ENCODE measurements at places on chromosomes 11 and 22.
A peak's percentile ranks its signal among the peaks of the same experiment; 100 is the strongest.

DNA sequence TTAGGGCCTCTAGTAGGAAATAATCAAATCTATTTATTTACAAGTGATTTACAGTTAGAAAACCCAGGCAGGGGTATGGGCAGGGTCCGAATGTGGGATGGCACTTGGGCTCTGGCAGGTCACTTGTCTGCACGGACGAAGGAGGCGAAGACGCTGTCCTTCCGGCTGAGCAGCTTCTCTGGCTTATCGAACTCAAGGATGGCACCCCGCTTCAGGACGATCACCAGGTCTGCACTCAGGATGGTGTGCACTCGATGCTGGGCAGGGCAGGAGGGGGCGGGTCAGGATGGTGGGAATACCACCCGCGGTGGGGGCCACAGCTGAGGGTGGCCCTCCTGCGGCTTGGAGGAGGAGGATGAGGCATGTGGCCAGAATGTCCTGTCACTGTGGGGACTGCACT, 4.4 kb upstream of the KCNJ11 start:
- DNase-seq, result no peak

- peak; percentile 60 for DNase-seq
Measured at GRCh38 chr11:61701242-61701886, 21.2 kb downstream of the DAGLA start.

DNA sequence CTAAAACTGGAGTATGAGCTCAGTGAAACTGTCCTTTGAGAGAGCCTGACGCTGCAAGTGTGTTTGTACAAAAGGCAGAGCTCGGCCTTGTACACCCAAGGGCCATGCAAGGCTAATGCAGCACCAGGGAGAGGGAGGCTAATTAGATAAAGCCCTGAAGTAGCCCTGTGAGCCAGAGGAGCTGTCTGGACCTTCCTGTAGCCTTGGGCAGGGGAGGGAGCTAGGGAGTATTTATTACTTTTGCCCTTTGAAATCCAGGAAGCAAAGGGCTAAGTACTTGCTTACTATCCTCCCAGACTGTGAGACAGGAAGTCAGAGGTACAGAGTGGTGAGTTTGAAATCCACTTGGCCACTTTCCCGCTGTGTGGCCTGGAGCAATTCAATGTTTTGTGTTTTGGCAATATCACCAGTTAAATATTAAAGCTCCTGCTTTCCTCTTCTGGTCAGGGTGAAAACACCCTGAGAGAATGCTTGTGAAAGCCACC, 10.2 kb upstream of the LDHA start:
- DNase-seq, result peak; percentile 17

GRCh38 chr11:798093-798713, at the start of gene SLC25A22:
SLC25A22 (minus strand) TSS chr11:798281; CDS start chr11:795006, 3,275 bp downstream.
- DNase-seq, result peak; percentile 69

DNA sequence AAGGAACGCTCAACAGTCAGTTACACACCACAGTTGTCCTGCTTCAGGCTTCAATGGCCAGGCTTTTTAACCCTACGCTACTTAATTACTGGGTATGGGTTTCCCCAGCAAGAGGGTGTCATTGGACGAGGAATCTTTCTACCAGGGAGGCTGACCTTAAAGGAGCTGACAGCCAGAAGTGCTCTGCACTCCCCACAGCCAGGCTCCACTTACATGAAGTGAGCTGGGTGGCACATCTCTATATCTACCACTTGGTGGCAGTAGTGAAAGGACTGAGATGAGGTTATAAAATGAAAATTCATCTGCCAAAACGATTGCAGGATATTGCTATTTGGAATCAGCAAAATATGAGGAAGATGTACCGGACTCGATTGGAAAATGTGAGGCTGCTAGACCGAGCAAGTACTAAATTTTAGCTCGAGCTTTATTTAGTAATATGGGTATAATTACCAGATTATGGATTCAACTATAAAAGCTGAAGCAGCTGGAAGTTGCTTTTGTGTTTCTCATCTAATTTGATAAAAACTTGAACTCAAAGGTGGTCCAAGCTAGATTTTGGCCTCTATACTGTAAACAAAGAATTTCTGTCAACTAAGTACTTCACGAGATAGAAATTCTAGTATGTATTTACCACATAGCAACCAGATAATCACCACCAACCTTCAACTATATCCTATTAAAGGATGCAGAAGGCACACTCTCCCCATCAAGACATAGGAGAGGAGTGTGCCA, 53.9 kb upstream of the CEP126 start:
- DNase-seq, result peak; percentile 55

DNA sequence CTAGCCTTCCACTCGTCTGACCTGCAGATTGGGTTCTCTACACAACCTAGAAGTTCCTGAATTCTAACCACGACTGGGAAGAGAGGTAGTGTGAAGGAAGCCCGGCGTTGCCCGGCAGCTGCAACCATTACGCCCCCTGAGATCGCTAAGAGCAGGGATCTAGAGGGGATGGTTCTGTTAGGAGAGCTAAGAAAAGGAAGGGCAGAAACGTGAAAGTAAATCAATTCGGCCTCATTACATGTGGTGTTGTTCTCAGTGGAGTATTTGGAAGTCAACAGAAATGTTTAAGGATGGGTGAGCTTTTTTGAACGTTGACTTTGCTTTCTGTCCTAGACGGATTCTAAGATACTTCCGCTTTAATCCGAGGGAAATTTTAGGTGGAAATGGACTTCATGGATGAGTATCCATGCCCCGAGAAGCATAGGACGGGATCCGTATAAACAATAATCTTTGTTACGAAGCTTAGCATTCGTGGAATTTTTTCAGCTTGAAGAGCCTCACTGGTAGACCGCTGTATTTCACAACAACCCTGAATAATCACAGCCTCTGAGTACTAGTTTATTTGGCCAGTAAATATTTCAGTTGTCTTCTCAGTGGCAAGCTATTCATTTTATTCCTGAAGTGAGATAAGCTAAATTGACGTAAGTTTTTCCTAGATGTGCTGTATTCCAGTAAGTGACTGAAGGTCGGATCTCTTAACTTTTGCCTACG, 629 bp downstream of the ATP5MG start:
- no peak for DNase-seq

GRCh38 chr22:49770547-49771265, 57.0 kb downstream of the BRD1 start:
- no peak for DNase-seq

DNA sequence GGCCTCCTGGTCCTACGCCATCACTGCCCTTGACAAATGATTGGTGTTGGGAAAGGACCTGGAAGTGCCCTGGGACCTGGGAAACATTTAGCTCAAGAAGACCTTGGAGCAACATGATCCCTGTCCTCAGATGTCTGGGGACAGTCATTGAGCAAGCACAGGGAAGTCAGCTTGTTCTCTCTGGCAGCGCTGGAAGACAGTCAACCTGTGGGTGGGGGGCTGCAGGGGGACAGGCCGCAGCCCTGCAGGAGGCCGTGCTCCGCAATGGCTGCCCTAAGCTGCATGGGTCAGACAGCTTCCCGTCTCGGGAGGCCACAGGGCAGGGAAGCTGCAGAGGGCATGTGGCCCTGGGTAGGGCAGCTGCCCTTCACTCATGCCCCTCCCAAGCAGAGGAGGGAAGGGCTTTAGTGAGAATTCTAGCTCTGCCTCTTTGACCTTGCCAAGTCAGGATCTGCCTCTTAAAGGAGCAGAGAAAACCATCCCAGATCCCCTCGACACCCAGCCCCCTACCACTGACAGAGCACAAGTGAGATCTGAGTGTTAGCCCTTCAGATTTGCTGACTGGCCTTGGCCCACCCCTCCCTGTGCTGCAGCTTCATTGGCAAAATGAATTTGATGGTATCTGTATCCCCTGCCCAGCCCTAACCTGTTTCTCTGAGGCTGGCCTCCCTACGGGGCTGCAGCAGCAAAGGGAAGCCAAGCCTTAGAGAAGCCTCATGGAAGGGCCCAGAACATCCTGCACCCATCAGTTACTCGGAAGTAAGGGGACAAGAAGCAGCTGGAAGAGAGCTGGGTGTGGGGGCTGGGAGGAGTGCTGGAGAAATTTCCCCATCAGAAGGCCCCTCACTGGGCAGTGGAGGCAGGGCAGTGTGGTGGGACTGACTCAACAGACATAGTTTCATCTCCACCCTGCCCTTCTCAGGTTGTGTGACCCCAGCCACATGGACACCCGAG, 6.2 kb upstream of the SREBF2 start:
- DNase-seq, result no peak

- DNase-seq, result peak; percentile 2
Measured at GRCh38 chr22:38724926-38725571, 19.3 kb downstream of the GTPBP1 start.

- DNase-seq, result no peak
Measured at GRCh38 chr22:31448382-31448781, 41.3 kb downstream of the EIF4ENIF1 start.

DNA sequence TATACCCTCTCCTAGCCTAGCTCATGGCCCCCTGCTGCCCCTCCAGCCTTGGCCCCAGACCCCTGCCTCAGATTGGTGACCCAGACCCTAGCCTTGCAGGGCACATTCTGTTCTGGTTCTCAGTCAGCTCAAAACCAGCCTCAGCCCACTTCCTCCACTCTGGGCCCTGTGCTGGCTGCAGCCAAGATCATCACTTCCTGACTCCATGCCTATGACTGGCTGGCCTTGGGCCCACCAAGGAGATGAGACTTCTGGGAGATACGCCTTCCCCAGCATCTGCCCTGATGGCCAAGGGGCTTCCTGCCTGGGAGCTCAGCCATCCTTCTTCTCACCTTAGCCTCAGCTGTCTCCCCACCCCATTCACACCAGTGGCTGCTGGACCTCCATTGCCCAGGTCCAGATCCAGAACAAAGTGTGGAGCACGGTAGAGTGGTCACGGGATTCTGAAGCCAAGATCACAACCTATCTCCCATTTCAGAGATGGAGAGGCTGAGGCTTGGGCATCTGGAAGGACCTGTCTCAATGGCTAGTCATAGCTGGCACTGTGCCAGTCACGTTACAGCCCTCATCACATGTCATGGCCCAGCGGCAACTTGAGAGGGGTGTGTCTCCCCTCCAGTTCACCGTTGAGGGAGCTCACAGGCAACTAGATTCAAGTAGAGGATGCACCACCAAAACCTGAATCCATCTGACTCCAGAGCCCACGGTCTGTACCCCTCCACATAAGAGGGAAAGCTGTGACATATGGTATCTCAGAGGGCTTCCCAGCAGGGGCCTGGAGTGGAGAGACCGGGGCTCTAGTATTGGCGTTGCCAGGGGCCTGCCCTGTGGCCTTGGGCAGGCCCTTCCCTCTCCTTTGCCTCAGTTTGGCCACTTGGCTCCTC, 43.0 kb upstream of the KLHL35 start:
- no peak for DNase-seq

DNA sequence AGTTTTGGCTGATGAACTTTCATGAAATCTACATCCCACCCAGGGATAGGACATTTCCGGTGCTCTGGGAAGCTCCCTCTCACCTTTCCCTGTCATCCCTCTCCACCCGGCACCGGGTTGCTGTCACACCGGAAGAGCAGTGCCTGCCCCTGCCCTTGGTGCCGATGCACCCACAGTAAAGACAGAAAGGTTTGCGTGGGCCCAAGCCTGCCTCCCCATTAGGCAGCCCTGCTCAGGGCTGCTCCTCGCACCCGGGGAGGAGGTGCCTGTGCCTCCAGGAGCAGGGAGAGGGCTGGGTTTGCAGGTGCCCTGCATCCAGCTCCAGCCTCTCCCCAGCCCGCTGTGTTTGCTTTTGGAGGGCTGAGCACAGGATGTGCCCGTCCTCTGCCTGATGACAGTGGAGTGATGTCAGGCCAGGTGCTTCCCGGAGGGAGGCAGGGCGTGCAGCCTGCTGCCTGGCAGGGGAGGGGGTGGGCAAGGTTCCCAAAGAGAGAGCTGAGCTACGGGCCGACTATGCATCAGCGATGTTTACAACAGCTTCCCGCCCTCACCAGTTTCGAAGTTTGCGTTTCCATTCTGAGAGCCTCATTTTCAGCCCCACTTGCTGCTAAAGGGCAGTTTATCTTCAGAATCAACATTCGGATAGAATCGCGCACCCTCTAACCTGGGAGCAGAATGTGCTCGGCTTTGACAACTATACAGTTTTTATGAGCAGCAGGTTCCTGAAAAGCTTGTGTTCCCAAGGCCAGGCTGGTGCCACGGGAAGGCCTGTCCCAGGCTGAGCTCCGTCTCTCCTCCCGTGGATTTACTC, 83.2 kb upstream of the CLDN5 start:
- peak; percentile 97 for DNase-seq

- no peak for DNase-seq
Measured at GRCh38 chr11:128505449-128506065, 81.8 kb downstream of the ETS1 start.

Measured in NCI-H2081 (cell line).